ENCODE measurements at places on chromosomes 4 and X.

- peak; percentile 13 for DNase-seq
These were observed 47.0 kb downstream of the BEND2 start for GRCh38 chrX:18173494-18174180.

GRCh38 chrX:10420134-10420533, 200.3 kb downstream of the MID1 start:
- peak; percentile 53 for DNase-seq

DNA sequence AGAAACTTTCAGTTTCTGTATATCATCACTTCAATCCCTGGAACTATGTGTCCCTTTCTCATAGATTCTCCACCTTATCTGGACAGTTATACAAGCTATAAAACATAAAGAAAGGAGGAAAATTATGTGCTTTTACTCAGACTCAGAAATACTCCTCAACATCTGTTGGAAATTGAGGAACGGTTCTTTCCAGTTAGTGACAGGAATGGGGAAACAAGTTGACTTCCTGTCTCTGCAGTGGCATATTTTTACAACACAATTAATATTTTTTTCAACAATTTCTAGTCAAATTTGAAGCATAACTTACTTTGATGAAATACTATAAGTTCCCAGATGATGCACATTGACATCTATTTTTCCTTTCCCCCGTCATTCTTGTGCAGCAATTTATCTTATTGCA, 27.9 kb downstream of the ABHD18 start:
- DNase-seq: no peak

GRCh38 chrX:103248553-103248952, 6.4 kb downstream of the TCEAL8 start:
- DNase-seq: no peak

- no peak for DNase-seq
These were observed 61.7 kb downstream of the ADRA2C start for GRCh38 chr4:3827616-3828492.

DNA sequence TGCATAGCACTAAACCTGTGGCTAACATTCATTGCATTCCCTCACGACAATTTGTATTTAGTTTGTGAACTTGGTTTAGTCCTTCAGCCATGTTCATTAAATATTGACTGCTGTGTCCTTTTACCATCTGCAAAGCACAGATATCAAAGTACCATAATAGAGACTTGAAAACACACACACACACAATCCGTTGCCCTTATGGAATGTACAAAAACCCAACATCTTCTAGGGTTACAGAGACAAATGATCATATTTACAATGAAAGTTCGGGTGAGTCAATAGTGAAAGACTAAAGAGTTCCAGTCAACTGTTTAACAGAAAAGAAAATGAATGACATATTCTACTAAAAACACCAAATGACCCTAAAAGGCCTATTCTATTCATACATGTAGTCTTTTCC, 50.8 kb upstream of the TXK start:
- no peak for DNase-seq
